ENCODE measurements at places on chromosomes 2 and 18. TPM values are rescaled to one million over a fixed set of nuclear protein-coding genes. Genes with fewer than 3 reads are reported as not detected.

The DTNB gene
- 4.5 TPM for total RNA-seq

DNA sequence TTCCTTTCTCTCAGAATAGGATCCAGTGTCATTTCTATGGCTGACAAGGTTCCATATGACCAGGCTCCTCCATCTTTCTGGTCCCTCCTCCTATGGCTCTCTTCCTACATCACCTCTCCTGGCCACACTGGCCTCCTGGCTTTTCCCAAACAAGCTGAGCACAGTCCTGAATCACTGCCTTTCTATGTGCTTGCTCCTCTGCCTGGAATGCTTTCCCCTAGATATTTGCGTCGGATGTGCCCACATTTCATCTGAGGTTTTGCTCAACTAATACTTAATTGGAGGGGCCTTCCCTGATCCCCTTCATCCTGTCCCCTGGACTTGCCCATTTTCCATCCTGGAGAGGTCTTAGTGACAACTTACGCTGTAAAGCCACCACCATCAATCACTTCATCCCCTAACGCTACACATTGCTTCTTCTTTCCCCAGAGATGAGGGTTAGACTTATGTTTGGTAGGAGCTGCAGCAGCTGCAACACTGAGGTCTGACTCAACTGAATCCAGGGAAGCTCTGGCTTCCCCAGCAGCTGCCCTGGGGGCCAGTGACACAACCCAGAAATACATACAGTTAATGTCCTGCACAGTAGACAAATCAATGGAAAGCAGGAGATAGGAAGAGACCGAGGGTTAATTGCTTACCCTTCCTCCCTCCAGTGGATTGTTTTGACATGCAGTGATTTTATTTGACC lies 42.9 kb downstream of the QPCT start:
- DNase-seq: no peak

The PRSS56 gene
- 0.19 TPM for total RNA-seq

The BCL2 gene
- total RNA-seq: 9.0 TPM

GRCh38 chr2:131058920-131059319 lies 34.3 kb downstream of the FAM168B start:
- no peak for DNase-seq

DNA sequence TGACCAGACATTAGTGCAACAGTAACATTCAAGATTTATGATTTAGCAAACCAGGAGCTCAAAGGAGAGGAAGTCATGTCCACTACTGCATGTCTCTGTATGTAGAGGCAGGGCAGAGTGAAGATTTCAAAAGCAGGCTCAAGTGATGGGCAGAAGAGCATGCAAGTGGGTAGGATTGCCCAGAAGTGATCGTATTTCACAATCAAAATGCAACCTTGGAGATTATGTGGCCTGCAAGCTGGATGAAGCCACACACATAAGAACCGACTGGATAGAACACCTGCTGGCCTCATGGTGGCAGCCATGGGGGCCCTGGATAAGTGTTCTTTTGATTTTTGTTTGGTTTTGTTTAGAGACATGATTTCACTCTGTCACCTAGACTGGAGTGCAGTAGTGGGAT lies 286.8 kb upstream of the RAB12 start:
- no peak for DNase-seq
